ENCODE measurements at places on chromosomes 2 and 18. TPM values are rescaled to one million over a fixed set of nuclear protein-coding genes. Genes with fewer than 3 reads are reported as not detected.

DNA sequence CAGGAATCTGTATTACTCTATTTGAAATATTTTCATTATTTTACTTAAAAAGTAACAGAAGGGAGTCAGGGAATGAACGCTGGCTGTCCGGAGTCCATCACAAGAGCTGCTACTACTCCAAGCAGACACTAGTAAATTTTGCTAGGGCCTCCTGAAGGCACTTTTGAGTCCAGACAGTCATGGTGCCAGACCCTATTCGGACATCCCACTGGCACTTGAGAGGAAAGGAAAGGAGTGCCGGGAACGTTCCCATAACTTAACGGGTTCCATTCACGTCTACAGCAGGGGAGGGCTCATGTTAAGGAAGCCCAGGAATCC, 563 bp upstream of the GMCL1 start:
- no peak for DNase-seq

DNA sequence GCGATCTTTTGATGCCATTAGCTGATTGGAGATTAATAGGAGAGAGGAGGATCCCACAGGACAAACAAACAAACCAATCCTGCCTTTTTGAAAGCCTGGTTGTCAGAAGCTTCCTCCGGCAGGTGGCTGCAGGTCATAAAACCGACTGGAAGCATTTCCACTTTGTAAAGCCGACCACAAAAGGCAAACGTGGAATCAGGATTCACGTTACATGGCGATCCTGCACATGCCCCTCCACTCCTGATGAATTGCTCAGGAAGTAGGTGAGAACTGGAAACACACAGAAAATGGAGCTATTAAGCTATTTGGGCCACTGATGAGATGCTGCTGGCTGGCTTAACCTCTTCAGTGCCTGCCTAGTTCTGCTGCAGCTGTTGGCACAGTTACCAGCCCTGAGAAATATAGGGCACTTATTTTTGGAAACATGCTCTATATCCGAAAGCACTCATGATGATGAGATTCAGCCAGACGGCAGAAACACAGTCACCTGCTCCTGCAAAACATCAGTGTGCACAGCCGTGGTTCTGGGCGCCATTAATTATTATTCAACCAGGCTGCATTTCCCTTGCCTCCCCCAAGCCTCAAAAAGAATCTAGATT, 110.3 kb upstream of the ST6GAL2 start:
- no peak for DNase-seq

GRCh38 chr2:152354909-152355308, 19.9 kb downstream of the FMNL2 start:
- DNase-seq = no peak

The MERTK gene
- 18.9 TPM for total RNA-seq

GRCh38 chr2:120398996-120399888, 53.3 kb downstream of the INHBB start:
- DNase-seq = peak; percentile 42

GRCh38 chr2:150325656-150326314, 161.7 kb downstream of the RND3 start:
- no peak for DNase-seq

- DNase-seq = peak; percentile 83
Measured at GRCh38 chr2:17830053-17831034, 14.1 kb downstream of the MSGN1 start.

DNA sequence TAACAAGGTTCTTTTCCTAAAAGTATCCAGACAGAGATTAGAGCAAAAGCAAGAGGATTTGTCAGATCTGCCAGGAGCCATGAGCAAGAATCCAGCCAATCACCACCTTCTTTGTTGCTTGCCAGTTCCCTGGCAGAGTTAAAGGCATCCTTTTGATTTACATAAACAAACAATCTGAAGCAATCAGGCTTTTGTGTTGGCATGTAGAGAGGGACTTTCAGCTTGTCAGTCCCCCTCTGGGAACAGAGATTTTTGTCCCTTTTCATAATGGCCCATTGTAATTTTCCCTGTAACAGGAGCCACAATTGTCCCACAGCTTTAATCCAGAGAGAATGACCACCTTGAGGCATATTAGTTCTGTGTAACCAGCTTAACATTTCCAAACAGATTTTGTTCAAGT, at the start of gene ERMN:
TSS of gene ERMN (minus strand) at position 39 of the 400 bp plus-strand sequence. CDS start 182 bp downstream, outside the sequence.
- DNase-seq = no peak

DNA sequence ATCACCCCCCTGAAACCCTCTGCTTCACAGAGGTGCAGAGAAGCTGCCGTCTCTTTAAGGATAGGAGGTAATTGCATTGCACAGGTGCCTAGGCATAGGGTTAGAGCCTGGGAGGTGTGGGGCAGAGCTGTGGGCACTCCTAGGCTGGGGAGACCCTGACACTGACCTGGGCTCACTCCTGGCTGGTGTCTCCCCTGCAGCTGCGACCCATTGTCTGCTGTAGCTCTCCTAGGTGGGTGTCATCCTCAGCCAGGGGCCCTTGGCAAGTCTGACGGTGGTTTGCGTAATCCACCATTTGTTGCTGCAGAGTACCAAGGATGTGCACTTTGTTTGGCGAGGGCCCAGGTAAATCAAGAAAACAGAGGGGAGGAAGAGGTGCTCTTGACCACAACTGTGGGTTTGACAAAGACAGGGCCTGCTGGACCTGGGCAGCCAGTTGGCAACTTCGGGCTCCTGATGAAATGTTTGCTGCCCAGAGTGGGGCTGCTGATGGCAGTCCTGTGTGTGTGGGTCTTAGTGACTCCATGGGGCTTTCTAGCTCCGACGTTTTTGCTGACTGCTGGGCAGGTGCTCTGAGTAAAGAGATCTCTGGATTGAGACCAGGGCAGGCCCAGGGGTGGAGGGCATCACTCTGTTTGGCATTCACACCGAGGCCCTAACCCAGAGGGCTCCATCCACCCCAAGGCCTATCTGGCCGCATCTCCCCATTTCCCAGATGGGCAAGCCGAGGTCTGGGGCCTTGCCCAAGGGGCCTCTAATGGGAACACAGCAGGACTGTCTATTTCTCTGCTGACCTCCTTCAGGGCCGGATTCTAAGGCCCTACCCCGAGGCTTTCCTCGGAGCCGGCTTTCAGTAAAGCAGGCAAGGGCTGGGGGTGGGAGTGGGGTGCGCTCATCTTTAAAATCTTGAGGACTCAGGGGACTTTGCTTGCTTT, 67.7 kb downstream of the EDAR start:
- DNase-seq = no peak

DNA sequence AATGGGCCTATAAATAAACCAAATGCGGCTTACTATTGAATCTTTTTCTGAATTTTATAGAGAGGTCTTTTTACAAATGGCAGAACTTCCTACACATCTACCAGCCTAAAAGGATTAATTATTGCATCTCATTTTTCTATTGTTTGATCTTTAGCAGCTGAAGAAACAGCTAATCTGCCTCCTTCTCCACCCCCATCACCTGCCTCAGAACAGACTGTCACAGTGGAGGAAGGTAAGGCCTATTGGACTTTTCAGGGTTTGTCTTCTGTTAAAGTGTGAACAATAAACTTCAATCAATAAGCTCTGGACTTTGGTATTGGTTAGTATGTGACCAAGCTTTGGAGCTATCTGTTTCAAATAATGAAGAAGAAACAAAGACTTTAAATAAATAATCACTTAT, 91.0 kb upstream of the UNC80 start:
- no peak for DNase-seq

DNA sequence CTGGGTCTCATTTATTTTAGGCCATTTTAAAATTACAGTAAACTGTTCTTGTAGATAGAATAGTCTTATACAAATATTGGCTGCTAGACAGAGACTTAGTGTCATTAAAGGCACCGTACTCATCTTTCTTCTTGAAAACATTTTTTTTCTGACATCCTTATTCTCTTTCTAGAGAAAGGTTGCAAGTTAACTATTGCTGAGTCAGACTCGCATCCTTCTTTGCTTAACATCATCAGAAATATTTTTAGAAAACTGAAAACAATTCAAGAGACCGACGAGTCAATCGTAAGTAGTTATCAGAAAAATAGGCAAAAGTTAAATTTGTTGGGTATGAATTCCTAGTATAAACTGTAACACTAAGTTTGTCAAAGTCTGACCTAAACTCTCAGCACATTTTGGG, 72.2 kb downstream of the HNMT start:
- DNase-seq = no peak

- no peak for DNase-seq
Measured at GRCh38 chr18:10101729-10102128, 187.9 kb downstream of the VAPA start.

- no peak for DNase-seq
Measured at GRCh38 chr2:160555420-160556071, 61.9 kb upstream of the RBMS1 start.

The BCL2 gene
- 47.3 TPM for total RNA-seq

- no peak for DNase-seq
Measured at GRCh38 chr2:105403241-105403782, 4.5 kb upstream of the FHL2 start.

The CFAP210 gene
- total RNA-seq = 0.40 TPM

DNA sequence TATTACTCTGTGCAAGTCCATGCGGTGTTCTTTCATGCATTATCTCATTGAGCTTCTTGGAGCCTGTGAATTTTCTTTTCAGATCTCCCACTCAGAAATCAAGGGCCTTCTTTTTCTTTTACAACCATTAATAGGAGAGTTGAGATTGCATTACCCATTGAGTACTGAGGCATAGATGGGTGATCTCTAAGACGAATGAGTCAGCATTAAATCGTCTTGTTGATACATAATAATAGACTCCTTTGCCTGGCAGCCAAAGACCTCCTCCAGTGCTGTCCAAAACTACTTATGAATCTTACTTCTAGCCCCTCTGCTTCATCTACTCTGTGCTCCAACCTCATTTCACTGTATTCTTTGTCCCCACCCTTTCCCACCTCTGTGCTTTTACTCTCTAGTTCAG, 180.5 kb downstream of the AGPS start:
- no peak for DNase-seq

- no peak for DNase-seq
Measured at GRCh38 chr18:60188958-60189357, 183.6 kb downstream of the MC4R start.

DNA sequence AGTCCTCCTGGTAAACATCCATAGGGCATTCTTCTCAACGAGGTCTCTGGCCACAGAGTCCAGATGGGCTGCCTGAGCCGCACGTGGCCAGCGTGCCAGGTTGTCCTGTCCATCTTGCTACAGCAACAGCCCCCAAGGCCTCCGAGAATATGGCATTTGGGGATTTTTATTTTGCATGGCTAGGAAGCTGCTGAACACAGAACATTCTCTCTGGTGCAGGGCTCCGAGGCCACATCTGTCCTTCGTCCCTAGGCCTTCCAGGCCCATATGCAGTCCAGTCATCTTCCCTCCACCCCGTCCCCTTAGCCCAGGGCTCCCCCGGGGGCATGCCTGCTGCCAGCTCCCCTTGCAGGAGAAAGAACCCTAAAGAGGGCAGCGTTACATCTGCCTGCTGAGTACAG, 2.3 kb downstream of the HDAC4 start:
- DNase-seq = no peak

GRCh38 chr18:14959550-14959949, 211.6 kb downstream of the ANKRD30B start:
- DNase-seq = no peak

The OTOF gene
- total RNA-seq = 0.13 TPM

The TEX44 gene
- total RNA-seq = not detected

DNA sequence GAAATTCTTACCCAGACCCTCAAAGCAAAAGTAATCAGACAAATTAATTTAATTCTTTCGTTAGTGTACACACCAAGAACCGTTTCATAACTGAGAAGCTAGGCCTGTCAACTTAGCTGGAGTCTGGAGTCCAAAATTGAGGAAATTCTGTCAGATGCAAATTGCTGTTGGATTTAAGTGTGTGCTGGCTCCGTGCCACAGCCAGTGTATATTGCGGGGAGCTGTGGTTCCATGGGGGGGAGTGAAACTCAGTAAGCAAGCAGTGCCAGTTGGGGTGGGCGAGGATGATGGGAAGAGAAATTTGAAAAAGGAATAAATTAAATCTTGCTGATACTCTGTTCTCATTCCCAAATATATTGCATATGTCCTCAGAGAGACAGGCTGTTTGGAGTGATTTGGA, 4.0 kb downstream of the ARPC2 start:
- no peak for DNase-seq

- DNase-seq = no peak
Measured at GRCh38 chr18:69172046-69172445, 228.6 kb upstream of the DOK6 start.

The AKAIN1 gene
- not detected for total RNA-seq

GRCh38 chr2:232957657-232958090, 55.4 kb downstream of the NGEF start:
- DNase-seq = no peak

Data from sciatic nerve (tissue), 2 donors.